NCI-H1436 (cell line): ENCODE measurements at places on chromosomes 12 and 14.

GRCh38 chr12:132502149-132502881, 12.4 kb downstream of the FBRSL1 start:
- no peak for DNase-seq

- no peak for DNase-seq
These were observed 75.5 kb downstream of the PDE3A start for GRCh38 chr12:20443792-20444191.

GRCh38 chr14:33679025-33679424, 271.8 kb downstream of the EGLN3 start:
- DNase-seq: no peak

DNA sequence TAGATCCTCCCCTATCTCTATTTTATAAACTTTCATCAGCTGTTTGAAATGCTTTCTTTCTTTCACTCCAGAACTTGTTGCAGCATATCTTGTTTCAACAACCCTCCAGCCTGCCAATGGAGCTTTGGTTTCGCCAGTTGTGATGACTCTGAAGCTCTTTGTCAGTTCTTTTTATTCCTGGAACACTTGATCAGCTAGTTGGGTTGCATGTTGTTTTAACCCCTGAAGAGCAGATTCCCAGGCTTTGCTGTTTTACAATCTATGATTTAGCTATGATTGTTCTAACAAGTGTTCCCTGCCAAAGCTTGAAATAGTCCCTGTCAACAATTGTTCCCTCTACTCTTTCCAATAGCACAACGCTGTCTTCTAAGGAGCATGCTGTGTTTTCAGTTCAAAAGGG, 50.6 kb upstream of the FUT8 start:
- no peak for DNase-seq

DNA sequence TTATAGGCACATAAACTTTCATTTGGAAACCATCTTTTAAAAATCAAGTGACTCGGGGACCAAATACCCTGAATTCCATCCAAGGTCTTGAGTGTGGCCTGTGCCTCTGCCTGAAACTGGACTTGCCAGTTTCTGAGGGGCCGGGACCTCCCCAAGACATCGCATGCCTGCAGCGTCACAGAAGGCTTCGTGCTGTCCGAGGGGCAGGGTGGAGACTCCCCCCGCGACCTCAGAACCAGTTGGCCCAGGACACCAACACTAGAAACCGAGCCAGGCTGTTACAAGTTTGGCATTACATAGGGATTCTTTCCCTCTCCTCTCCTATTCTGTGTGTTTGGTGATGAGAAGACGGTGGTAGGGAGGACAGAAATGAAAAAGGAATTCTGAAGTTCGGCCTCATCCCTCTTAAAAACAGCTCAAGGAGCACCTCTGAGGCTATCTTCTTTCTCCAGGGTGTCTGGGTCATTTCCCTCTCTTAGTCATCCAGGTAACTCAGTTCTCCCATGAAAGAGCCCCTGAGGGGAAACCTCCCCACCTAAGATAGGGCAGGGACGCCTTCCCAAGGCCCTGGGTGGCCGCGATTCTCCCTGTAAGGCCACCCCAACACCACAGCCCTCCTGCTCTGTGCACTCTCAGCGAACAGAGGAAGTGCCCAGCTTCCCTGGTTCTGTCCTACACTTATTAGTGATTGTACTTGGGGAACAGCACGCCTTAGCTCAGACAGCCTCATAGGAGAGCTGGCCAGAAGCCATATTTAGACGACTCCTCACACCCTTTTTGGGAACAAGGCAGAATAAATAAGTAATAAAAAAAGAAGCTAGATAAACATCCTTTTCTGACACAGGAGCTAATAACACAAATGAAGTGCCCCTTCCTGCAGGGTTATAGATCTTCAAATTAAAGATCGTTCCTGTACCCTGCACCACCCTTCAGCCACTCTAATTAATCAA, 93.8 kb downstream of the BCL11B start:
- no peak for DNase-seq

DNA sequence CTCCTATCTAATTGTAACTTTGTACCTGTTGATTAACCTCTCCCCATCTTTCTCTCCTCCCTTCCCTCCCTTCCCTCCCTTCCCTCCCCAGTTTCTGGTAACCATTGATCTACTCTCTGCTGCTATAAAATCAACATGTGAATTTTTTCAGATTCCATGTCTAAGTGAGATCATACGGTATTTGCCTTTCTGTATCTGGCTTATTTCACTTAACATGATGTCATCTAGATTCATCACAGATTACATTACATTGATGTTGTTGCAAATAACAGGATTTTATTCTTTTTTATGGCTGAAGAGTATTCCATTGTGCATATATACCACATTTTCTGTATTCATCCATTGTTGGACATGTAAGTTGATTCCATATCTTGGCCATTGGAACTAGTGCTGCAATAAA, 68.0 kb upstream of the FBXO33 start:
- DNase-seq: no peak

DNA sequence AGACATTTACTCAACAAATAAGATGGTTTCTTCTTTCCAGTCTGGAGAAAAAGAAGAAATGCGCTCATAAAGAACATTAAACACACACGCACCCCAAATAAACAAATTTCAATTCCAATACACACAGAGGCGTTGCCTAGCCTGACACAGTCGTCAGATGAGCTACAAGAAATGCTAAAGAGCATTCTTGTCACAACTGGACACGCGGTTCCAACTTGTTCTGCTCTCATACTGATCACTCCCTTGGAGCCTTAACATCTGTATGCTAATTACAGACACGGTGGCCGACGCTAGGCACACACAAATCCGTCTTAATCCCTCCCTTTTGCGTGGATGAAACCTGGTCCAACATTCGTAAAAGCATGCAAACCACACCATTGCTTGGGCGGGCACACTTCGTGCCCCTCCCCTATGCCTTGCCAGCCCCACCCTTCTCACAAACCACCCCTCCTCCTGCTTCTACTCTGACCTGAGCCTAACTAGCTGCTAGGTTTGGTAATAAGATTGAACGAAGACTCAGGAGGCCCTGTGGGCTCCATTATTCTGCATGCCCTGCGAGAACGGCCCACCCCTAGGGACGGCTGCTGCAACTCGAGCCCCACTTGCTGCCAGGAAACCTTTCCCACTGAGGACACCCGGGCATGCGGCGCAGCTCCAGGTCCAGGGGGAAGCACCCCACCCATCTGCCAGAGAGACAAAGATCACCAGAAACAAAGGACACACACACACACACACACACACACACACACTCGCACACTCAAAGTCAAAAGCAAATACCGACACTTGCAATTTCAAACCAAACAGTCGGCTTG, 1.2 kb downstream of the KCNK10 start:
- DNase-seq: peak; percentile 32

- no peak for DNase-seq
These were observed 78.6 kb downstream of the ARF6 start for GRCh38 chr14:49971156-49972130.

DNA sequence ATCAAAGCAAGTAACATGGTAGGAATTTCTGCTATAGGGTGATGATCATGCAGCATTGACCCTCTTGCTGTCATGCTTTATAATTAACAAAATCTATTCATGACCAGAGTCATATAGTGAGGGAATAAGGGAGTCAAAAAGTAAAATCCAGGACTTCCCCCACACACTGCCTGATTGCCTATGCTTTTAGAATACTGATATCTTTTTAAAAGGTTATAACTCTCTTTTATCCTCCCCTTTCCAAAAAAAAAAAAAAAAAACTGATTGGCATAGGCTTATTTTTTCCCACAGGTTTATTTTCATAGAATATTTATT, 51.4 kb downstream of the ZFP36L1 start:
- no peak for DNase-seq

DNA sequence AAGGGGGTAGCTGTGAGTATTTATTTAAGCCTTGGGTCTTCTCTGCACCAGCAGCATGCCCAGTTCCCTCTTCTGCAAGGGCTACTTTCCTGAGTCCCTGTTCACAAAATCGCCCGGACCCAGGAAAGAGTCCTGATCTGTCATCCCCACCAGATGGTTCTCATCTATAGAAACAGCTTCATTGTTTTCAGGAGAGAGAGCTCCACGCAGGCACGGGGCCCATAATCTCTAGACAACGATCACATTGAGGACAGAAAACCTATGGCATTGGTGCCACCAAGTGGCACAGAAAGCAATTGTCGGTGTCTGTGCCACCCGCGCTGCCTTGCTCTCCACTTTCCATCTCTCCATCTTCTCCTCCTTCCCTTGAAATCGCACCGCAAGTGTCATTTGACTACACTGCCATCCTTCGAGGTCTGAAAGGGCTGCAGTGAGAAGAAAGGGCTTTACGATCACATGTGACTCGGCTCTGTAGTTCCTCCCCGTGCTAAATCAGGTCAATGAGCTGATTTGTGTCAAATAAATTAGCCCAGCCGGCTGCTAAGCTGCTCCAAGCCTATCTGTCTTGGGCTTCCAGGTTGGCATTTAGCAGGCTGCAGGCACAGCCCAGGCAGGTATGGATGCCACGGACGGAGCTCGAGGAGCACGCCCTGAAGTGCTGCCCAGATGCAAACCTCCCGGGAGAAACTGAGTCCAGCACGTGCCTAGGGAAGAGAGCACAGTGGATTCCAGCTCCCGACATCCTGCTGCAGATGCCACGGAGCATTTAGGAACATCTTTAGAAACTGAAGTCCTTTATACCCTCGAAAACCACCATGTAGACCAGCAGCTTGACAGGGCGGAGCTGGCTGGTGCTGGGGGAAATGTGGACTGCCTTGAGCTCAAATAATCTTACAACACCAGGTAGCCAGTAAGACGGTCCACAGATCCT, 28.8 kb downstream of the SPRING1 start:
- DNase-seq: peak; percentile 71

DNA sequence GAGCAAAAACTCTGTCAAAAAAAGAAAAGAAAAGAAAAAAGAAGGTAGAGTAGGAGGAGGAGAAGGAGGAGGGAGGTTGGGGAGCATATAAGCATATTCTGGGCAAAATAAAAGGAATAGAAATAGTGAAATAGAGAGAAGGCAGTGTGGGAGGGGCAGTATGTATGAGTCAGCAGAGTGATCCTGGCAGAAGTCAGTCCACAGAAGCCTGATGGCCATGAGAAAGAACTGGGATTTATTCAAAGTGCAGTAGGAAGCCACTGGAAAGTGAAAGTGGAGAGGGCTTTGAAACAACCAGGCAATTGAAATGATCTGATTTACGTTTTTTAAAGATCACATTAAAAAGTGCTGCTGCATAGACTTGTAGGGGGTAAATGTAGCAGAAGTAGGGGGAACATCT, 368.6 kb upstream of the USP15 start:
- DNase-seq: no peak

DNA sequence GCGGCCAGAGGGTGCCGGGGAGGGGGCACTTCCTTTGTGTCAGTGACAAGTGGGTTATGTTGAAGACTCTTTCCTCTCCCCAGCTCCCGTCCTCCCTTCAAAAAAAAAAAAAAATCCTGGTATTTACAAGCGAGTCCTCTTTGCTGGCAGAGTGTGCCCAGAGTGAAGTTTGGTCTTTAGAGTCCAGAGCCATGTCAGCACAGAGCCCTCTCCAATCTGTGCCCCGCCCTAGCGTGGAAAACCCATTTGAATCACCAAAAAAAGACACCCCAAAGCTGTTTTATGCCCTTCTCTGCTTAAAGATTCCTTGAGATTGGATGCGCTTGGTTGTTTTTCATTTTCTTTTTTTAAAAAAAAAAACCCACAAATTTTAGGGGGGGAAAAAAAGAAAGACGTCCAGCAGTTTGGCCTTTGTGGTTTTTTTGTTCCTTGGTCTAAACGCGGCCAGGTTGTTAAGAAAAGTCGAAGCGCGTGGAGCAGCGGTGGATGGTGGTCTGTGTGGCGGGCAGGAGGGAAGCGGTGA, 3.3 kb downstream of the NKX2-1 start:
- DNase-seq: no peak

- no peak for DNase-seq
These were observed 3.2 kb downstream of the BIN2 start for GRCh38 chr12:51320695-51321320.

GRCh38 chr12:132326646-132327045, 2.7 kb downstream of the GALNT9 start:
- DNase-seq: no peak
